H4 (cell line): ENCODE measurements at places on chromosomes 1 and 21. TPM values are rescaled to one million over a fixed set of nuclear protein-coding genes. Genes with fewer than 3 reads are reported as not detected.

DNA sequence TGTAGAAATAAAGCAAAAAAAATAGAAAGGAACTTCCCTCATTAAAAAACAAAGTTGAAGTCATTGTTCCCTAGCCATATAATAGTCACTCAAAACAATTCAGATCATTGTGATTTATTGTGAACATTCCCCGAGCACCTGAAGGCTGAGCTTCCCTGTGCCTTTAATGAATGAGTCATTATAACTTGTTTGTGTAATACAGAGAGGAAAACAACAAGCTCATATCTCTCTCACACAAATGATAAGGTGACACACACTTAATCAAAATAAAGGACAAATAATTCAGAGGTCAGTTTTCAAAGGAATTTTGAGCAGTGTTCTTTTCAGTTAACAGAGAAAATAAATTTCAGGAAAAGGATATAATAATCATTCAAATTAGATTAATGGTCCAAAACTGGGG lies 326.2 kb downstream of the DUSP10 start:
- no peak for DNase-seq

DNA sequence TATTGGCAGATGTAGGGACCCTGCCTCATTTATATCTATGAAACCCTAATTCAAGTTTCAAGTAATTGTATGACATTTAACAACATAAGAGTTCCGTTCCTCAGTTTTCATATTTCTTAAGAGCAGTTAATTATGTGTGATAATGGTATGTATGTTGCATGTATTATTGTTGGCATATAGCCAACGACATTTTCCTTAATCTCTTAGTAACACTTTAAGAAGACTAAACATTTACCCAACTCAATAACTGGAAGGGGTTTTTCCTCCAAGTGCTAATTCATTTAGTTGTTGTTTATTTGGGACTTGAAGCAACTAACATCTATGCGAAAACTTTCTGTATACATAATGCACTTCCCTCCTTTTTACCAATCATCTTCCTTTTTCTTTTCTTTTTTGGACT lies 1.5 kb upstream of the RALGPS2 start:
- no peak for DNase-seq

The OR2G6 gene
- not detected in 2 replicates for total RNA-seq

DNA sequence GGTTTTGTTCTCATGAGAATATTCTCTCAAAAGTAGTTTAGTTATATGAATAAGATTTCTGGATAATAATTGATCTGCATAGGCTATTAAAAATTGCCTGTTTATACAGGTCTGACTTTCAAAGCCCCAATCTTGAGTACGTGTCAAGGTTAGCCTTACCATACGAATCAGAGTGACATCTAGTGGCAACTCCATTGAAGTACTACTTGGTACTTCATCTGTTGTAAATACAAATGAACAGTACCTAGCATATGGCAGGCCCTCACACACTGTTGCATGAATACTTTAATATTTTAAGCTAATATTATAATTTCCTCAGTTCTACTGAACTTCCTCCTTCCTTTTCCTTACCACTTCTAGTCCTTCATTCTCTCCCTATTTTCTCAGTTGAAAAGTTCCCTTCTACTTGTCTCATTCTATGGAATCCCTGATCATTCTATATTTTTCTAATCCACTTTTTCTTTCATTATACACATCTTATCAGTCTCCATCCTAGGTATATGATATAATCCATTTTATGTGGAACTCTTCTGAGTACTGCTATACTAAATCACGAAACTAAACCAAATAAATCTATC lies 101.2 kb downstream of the AKT3 start:
- peak; percentile 74 for DNase-seq

DNA sequence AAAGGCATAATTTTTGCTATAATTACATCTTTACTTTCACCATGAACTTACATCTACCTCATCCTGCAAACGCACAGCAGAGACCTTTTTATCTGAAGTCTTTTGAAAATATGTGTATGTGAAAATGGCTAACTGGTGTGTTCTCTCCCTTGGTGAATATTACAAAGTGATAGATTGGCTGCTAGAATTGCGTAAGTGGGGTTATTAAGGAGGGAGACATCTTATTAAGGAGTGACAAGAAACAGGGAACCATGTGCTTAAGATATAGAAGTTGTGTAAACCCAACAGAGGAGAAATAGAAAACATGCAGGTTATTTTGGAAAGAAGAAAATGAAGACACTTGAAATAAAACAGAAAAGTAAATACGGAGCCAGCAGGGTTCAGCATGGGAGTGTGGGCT lies 7.8 kb downstream of the KCNJ15 start:
- no peak for DNase-seq

DNA sequence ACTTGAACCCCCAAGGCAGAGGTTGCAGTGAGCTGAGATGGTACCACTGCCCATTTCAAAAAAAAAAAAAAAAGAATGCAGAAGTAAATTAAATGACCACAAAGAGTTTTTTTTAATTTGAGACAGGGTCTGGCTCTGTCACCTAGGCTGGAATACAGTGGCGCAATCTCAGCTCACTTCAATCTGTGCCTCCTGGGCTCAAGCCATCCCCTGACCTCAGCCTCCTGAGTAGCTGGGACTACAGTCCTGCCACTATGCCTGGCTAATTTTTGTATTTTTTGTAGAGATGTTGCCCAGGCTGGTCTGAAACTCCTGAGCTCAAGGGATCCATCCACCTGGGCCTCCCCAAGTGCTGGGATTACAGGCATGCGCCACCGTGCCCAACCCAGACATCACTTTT lies 20.2 kb upstream of the GPR157 start:
- DNase-seq = no peak

DNA sequence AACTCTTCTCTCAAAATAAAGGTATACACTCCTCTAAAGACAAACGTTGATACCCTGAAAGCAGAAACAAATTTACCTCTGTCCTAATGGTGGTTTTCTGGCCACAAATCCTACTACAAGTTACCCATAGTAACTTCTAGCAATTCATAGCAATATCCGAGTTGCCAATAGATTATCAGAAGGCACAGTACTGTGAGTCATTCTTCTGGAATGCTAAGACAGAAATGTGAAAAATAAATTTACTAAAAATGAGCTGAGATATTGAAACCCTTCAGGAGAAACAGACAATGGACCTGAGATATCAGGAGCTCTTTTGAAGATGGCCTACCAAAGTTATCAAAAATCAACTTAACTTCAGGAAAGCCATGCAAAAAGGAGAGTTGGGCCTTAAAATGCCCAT lies 715.0 kb upstream of the ADAMTS5 start:
- DNase-seq = no peak

DNA sequence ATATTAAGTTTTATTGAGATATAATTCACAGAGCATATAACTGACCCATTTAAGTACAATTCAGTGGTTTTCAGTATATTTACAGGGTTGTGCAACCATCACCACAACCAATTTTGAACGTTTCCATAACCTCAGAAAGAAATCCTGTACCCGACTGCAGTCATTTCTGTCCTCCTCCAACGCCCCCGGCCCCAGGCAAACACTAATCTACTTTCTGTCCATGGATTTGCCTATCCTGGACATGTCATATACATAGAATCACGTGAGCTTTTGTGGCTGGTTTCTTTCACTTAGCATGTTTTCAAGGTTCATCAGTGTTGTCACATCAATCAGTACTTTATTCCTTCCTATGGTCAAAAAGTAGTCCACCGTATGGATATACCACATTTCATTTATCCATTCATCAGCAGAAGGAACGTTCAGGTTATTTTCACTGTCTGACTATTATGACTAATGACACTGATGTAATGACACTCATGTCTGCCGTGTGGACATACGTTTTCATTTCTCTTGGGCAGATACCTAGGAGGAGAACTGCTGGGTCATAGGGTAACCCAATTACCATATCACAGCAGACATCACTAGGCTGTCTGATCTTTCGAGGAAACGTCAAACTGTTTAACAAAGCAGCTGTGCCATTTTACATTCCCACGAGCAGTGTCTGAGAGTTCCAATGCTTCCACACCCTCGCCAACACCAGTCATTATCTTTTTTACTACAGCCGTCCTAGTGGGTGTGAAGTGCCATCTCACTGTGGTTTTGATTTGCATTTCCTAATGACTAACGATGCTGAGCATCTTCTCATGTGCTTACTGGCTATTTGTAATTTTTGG lies 30.8 kb downstream of the MRPL37 start:
- DNase-seq = no peak

- DNase-seq = no peak
Observed at GRCh38 chr1:29183287-29183686, 1.6 kb upstream of the SRSF4 start.

- DNase-seq = no peak
Observed at GRCh38 chr1:181172082-181172481, 83.6 kb downstream of the IER5 start.

The CFAP74 gene
- total RNA-seq = not detected in 2 replicates

The PGBD5 gene
- 0.74 and 1.5 TPM in 2 replicates for total RNA-seq

The TP73 gene
- 1.5 and 2.0 TPM in 2 replicates for total RNA-seq

The PLA2G2D gene
- not detected in 2 replicates for total RNA-seq

DNA sequence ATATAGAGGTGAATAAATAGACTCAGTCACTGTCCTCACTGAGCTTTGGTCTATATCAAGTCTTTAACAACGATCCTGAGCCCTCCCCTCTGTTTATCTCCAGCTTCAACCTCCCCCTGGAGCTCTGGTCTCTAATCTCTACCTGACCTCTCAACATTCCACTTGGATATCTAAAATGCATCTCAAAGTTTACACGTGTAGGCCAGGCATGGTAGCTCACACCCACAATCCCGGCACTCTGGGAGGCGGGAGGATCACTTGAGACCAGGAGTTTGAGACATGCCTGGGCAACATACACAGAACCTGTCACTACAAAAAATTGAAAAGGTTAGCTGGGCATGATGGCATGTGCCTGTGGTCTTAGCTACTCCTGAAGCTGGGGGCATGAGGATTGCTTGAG lies 53.4 kb downstream of the GADD45A start:
- no peak for DNase-seq

DNA sequence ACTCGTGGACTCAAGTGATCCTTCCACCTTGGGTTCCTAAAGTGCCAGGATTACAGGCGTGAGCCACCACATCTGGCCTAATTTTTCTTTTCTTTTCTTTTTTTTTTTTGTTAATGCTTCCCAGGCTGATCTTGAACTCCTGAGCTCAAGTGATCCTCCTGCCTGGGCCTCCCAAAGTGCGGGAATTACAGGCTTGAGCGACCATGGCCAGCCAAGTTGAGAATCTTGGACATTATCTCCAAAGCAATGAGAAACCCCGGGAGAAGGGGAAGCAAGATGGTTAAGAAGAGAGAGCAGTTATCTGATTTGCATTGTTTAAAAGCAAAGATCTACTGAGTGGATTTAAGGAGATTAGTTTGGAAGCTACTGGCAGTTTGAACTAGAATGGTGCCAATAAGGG lies 9.1 kb downstream of the HIPK1 start:
- DNase-seq = no peak

The ESPN gene
- total RNA-seq = not detected in 2 replicates

GRCh38 chr1:198811449-198811848 lies 172.6 kb downstream of the PTPRC start:
- DNase-seq = no peak

GRCh38 chr1:195866091-195866780 lies 742.0 kb downstream of the KCNT2 start:
- DNase-seq = no peak

DNA sequence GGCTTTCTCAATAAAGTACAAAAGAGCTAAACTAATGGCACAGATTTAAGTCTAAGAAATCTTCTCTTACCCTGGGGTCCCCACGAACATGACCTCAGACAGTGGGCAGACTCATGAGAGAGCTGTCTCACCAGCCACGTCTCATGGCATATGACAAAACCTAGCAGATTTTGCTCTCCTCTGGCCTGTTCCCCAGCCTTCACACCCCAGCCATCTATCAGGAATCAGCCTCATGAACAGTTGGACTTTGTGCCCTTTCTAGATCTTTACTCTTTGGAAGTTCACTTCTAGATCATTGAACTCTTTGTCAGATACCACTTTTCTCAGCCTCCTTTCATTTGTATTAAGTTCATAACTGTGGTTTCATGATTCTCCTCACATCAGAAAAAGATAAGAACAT lies 14.2 kb upstream of the HSD3B1 start:
- DNase-seq = no peak

The NMNAT1 gene
- total RNA-seq = 3.5 and 5.8 TPM in 2 replicates

GRCh38 chr1:240790856-240791255 lies 178.9 kb upstream of the GREM2 start:
- no peak for DNase-seq

DNA sequence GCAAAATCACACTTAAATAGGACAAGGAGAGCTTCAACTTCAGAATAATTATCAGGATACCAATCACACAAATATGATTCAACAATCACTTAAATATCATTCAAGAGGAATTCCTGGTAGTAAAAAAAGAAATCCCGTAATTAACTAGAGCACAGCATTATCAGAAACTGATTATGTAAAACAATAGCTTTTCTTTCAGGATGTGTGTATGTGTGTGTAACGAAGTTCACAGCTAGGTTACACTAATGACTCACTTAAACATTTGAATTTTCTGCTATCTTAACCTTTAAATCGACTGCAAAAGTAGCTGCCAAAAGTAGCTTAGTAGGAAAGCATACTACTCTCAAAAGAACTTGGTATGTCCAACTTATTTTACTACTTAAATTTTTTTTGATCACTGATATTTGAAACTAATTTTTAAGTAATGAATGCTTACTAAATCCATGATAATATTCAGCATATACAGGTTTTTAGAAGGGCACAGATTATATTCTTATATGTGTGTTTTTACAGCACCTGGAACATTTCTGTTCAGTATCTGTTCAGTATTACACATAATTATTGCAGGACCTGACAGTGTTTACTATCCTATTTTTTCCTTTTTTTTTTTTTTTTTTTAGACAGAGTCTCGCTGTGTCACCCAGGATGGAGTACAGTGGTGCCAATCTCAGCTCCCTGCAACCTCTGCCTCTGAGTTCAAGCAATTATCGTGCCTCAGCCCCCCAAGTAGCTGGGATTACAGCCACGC lies 4.2 kb downstream of the RERE start:
- DNase-seq = no peak

- DNase-seq = no peak
Observed at GRCh38 chr1:179298952-179299351, 5.4 kb downstream of the SOAT1 start.

DNA sequence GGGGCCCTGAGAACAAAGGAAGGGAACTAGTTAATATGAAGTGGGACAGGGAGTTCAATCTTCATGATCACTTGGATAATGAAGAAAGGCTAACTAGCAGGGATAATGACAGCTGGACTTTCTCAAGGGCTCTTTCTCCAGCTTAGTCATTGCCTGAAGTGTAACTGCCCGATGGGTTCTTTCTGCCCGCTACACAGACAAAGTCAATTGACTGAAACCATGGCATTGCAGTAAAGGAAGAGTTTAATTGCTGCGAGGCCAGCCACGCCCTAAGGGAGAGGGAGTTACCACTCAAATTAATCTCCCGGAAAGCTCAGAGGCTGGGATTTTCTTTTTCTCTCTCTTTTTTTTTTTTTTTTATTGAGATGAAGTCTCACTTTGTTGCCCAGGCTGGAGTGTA lies 16.6 kb upstream of the SLC2A5 start:
- DNase-seq = peak; percentile 53

DNA sequence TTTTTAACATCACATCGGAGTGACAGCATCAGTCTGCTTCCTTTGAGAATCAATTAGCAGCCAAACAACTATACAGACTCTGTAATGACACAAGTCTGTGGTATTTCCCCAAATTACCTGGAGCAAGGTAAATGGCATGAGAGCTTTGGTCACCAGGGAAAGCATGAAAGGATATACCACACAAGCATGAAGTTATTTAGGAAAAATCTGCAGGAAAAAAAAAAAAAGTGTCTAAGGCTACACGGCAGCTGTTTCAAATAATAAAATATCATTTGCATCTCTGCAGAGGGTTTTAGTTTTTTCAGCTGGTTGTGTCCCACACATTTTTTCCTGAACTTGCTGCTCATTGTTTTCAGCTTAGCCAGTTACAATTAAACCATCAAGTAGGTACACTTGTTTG lies 234.7 kb downstream of the TTLL7 start:
- no peak for DNase-seq

The SYT11 gene
- total RNA-seq = 2.9 and 3.4 TPM in 2 replicates
